GM12891 (cell line): ENCODE measurements at places on chromosomes 12 and 14.
A peak's percentile ranks its signal among the peaks of the same experiment; 100 is the strongest.

DNA sequence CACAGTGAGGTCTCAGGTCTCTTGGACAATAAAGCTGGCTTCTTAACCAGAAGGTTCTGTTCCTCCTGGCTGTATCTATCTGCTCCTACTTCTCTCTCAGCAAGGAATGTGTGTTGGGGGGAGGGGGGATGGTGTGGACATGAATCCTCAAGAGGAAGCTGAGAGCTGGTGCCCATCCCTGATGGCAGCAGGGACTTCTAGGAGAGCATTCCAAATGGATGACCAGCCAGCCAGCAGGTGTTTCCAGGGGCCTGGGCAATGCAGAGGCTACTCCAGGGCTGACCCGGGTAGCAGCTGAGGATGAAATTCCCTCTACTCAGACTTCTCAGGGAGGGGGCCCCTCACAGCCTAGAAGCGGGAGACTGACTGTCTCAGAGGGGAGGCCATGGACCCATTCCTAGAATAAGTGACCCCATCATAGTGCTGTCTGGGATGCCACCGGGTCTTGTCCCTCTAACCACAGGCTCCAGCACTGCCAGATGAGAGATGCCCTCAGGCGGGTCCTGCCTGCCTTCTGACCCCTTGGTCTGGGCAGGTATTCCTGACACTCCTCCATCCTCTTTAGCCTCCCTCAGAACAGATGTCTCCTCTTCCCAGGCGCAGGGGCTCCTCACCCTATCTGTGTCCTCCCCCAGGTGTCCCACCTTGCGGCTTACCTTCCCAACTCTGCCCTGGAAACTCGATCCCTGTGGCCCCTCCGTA, 1.2 kb downstream of the RAB15 start:
- DNase-seq: no peak

- DNase-seq: no peak
Measured at GRCh38 chr12:127678945-127679344, 588.0 kb upstream of the TMEM132C start.

- no peak for DNase-seq
Measured at GRCh38 chr12:29781705-29782266, 2.0 kb downstream of the TMTC1 start.

DNA sequence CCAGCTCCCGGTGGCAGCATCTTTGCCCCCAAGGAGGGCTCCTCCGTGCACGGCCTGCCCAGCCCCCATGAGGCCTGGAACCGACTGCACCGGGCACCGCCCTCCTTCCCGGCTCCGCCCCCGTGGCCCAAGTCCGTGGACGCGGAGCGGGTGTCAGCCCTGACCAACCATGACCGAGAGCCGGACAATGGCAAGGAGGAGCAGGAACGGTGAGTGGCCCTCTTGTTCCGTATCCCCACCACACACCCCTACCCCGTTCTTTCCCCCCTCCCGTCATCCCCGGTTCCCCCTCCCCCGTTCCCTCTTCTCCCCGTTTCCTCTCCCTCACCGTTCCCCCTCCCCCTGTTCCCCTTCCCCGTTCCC, 28.3 kb downstream of the LRCOL1 start:
- no peak for DNase-seq

DNA sequence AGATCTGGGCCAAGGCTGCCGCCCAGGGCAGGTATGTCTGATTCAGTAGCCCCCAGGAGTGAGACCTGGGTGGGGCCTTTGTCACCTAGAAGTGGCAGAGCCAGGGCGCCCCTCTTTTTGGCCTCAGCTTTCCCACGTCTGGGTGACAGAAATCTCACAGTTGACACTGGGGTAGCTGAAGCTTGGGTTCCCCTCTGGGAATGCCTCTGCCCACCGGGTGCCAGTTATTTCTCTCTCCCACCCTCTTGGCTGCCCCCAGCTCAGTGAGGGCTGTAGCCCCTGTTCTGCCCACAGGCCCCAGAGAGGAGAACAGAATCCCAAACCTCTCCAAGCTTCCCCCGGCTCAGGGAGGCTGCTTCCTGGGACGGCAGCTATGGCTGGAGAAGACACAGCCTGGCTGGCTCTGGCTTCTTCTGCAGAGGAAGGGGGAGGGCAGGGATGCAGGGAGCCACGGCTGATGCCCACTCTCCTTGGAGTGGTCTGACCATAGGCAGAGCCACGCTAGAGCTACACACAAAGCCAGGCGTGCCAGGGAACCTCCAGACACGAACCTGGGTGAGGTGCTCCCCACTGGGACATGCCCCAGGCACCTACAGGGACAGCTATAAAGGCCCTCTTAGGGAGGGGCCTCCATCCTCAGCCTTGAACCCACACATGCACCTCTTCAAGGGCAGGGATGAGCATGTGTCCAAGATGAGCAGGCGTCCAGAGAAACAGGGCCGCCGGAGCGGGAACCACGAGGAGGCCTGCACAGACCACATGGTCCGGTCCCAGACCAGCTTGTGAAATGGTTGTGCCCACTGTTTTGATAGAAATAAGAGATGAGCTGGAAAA, 51.7 kb downstream of the BEGAIN start:
- DNase-seq: peak; percentile 14

GRCh38 chr12:13117029-13117428, 13.6 kb upstream of the GSG1 start:
- DNase-seq: no peak

DNA sequence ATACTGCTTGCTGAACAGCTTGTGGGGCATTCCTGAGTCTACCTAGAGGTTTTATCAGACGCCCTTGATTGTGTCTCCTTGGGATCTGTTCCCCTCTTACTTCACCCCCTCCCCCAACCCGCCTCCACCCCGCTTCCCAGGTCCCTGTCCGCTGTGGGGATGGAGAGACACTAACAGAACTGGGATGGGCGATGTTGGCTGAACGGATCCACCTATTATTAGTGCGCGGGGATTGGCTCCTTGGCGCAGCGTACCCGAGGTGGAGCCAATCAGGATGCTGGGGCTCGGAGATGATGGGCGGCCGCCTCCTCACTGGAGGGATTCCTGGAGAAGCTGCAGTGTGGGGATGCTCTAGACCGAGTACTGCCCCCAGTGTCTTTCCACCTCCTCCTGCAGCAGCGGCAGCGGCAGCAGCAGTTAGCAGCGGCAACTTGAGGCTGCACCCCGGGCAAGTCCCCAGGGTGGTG, at the start of gene SYT1:
Gene SYT1, plus strand, starts transcription at position 372 of the 467 bp plus-strand sequence.
- DNase-seq: no peak

DNA sequence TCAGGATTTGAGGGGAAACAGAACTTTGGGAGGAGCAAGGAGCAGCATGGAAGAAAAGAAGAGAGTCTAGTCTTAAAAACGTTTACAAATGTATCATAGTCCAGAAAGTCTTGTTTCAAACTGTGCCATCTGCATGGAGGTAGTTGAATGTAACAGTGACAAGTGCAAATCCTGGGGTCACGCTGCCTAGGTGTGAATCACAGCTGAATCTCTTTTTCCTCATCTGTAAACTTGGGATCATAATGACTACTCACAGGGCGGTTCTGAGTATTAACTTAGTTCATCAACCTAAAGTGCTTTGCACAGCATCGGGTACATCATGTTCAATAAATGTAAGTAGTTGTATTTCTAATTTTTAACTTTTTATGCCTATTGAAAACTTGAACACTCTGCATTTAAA, 208.5 kb downstream of the CHST11 start:
- DNase-seq: no peak
